ENCODE measurements at places on chromosomes 1 and 21.

GRCh38 chr21:38444691-38445090, 53.6 kb downstream of the ERG start:
- DNase-seq, result no peak

DNA sequence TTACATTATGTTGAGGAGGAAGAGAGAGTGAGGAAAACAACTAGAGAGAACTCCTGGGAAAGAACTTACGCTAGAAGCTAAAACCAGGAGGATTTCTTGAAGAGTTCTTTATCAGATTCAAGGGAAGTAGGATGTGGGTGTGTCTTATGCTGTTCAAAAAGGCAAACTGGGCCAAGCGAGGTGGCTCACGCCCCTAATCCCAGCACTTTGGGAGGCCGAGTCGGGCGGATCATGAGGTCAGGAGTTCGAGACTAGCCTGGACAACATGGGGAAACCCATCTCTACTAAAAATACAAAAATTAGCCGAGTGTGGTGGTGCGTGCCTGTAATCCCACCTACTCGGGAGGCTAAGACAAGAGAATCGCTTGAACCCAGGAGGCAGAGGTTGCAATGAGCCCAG, 23.1 kb downstream of the SMG7 start:
- DNase-seq, result no peak

GRCh38 chr1:213331631-213332175, 280.7 kb downstream of the RPS6KC1 start:
- no peak for DNase-seq

DNA sequence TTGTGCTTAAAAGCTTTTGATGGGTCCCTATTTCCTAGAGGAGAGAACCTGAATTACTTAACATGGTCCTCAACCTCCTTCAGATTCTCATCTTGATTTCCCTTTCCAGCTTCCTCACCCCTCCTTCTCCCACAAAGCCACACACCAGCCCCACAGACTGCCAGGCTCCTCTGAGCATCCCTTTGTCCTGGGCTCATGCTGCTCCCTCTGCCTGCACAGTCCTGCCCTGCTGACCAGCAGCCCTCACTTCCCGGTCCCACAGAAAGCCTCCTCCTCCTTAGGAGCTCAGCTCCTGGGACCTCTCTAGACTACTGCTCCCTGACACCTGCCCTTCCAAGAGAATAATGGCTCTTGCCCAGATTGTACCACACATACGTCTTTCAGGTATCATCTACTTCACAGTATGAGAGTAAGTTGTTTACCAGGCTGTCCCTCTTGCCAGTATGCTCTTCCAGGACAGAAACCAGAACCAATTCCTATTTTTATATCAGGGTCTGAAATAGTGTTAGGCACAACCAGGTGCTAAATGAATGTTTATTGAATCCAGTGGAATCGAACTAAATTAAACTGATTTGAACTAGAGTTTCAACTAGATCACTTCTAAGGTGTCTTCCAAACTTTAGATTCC, 373.4 kb downstream of the LMX1A start:
- no peak for DNase-seq

DNA sequence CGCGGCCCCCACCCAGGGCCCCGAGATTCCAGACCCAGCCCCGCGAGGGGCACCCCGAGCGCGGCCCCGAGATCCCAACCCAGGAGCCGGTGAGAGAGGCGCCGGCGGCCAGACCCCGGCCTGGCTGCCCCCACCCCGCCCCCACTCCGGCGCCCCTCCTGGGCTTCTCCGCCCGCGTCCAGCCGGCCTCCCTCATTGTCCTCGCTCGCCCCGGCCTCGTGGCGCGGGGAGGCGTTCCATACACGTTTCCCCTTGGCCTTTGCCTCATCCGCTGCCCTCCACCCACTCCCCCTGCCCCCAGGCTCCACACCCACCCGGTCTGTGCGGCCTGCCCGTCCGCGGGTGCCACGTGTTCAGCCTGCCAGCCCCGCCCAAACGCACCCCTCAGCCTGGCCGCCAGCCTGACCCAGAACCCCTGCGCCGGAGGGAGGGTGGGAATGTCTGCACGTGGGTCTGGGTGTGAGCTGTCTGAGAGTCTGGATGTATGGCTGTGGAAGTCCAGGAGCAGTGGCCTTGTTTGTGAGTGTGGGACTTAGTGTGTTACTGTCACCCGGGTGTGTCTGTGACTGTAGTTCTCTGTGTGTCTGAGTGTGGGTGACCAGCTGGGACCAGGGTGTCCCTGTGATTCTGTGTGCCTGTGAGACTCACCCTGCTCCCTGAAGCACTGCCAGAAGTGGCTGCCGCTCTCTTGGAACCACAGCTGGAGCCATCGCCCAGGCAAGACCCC, 681 bp downstream of the B4GALT2 start:
- no peak for DNase-seq

GRCh38 chr1:172040466-172040865, 199.2 kb downstream of the DNM3 start:
- no peak for DNase-seq

DNA sequence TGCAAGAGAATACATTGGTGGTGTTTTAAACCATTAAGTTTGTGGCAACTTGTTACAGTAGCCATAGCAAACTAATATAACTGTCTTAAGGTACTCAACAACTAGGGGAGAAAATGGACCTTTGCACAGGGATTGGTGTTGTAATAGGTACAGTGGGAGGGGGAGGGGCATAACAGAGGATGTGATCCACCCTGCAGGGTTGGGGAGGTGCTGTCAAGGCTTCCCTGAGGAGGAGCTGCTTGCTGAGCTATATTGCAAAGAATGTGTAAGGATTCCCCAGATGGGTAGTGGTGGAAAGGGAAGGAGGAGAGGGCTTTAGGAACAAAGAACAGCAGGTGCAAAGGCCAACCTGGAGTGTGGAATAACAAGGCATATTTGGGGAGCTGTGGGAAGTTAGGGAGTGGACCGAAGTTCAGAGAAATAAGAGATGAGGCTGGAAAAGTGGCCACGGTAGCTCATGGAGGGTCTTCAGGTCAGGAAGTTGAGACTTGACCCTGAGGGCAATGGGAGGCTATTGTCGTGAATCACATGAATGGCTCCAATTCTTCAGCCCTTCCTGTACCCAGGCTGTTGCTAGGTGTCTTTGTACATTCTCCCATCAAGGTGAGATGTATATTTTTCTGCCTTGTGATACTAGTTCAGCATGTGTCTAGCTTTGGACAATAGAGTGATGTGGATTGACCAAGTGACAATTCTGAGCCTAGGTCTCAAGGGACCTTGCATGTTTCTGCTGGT, 168.6 kb upstream of the CSF3R start:
- no peak for DNase-seq

- no peak for DNase-seq
Observed at GRCh38 chr1:41396084-41396483, 34.9 kb downstream of the FOXO6 start.

DNA sequence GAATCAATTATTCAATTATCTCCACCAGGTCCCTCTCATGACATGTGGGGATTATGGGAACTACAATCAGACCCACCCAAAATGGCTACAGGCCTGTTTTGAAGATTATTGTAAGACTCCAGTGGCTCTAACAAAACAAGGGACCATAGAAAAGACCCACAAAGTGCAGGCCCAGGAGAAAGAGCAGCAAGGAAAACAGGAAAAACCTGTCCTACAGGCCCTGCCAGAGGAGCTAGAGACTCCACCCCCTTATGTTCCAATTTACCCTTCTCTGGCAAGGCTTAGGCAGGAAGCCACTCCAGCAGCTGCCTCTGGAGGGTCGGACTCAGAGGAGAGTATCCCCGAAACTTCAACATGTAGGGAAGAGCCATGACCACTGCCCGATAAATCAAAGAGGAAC, 96.5 kb downstream of the LIPI start:
- DNase-seq, result no peak

DNA sequence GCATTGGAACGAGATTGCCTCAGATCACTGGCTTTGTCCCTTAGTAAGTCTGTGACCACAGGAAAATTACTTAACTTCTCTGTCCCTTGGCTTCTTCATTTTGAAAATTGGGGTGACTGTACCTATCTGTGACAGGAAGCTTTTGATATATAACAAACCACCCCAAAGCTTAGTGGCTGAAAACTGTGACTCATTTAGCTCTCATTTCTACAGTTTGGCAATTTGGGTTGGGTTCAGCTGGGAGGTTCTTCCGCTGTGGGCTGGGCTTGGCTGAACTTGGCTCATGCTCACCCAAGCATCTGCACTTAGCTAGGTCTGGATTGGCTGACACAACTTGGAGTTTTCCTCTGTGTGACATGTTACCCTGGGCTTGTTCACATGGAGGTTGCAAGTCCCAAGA, 14.0 kb downstream of the C1orf94 start:
- no peak for DNase-seq

GRCh38 chr21:17491716-17492414, 21.0 kb upstream of the CXADR start:
- DNase-seq, result peak; percentile 88

DNA sequence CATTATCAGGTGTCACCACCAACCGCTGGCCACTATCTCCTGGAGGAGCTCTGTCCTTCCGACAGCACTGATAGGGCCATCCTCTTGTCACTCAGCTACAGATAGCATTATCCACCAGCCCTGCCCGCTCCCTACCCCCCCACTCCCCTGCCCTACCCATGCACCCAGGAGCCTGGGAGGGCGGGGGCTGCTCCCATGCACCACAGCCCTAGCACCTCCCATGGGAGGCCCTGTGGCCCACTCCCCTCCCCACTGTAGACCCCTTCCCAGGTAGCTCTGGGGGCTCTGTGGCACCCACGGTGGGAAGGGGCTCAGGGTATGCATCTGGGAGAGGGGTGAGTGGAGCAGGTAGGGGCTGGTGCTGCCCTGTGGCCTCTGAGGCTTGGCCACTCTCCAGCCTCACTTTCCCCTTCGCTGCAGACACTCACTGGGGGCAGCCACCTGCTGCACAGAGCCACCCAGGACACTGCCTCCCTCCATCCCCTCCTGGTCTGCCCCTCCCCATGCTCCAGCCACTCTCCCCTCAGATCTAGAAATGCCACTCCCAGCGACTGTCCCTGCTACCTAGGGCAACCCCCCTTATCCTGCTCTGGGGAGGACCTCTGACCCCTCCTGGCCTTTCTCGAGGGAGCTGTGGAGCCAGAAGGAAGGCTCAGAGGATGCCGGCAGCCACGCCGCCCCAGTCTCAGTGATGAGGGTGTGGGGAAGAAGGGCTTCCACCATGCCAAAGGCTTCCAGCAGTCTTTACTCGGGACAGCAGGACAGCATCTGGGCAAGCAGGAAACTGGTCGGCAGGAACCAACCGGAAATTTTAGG, 58.5 kb downstream of the WNT9A start:
- no peak for DNase-seq

DNA sequence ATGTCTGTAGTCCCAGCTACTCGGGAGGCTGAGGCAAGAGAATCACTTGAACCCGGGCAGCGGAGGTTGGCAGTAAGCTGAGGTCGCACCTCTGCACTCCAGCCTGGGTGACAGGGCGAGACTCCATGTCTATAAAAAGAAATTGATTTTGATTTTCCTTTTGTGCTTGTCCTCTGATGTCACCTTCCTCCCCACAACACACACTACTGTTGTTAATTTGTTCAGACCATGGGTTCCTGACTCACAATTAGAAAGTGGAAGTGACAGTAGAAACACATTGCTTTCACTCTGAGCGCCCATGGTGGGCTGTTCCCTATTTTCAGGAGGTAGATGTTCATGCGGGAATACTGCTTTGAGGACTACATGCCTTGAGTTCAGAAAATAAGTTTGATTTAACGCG, 165.5 kb upstream of the KCNJ6 start:
- no peak for DNase-seq

DNA sequence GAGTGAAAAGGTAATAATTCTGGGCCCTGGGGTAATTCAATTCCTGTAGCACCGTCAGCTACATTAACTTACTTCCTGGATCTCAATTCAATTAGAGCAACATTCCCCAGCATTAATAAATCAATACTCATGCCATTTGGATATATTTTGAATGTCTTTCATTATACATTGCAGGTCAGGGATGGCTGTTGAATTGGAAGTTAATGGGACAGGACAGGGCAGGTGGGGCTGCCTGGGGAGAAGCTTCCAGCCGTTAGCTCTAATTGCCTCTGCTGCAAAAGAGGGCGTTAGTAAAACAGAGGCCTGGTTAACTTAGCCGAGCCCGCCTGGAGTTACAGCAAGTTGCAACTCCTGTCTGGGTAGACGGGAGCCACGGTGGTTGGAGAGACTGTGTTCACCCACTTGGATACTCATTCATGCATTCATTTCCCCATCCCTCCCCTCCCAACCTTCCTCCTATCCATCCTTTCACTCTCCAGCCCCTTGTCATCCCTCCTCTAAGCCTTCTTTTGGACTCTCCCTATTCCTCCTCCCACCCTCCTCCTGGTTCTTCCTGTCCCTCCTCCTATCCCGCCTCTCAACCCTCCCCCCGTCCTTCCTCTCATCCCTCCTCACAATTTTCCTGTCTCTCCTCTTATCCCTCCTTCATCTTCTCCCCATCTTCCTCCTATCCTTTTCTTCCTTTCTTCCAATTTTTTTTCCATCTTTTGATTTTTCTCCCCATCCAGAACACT, 137.6 kb upstream of the RUNX3 start:
- DNase-seq, result no peak

- DNase-seq, result peak; percentile 11
Observed at GRCh38 chr1:110615548-110616130, 9.5 kb upstream of the KCNA2 start.

GRCh38 chr1:186272486-186272885, 102.6 kb downstream of the TPR start:
- no peak for DNase-seq

GRCh38 chr1:208272713-208273112, 28.5 kb upstream of the PLXNA2 start:
- DNase-seq, result no peak

GRCh38 chr1:37765916-37766664, 1.2 kb upstream of the EPHA10 start:
- no peak for DNase-seq

GRCh38 chr1:244801246-244801645, 34.2 kb upstream of the COX20 start:
- no peak for DNase-seq

- no peak for DNase-seq
Observed at GRCh38 chr1:172654535-172654934, 4.4 kb upstream of the FASLG start.

GRCh38 chr1:15236746-15237145, 10.3 kb upstream of the FHAD1 start:
- no peak for DNase-seq

All from AG09319 (cell line).